Activated CD4-positive, alpha-beta T cell treated with anti-CD3 and anti-CD28 coated beads, Interleukin-2, Interleukin-4, amounts not matched to agents 100 ng/mL and 50 ng/mL, durations not matched to agents 16 hours and 8 hours (primary cell): ENCODE measurements at places on chromosomes 2 and 18.

- no peak for DNase-seq
Measured at GRCh38 chr2:43406651-43407279, 180.4 kb upstream of the ZFP36L2 start.

- DNase-seq: no peak
Measured at GRCh38 chr18:42340423-42341009, 385.5 kb downstream of the PIK3C3 start.

GRCh38 chr2:176642074-176642473 is 372.8 kb downstream of the MTX2 start:
- no peak for DNase-seq

- DNase-seq: peak; percentile 61
Measured at GRCh38 chr18:35478520-35479435, 19.0 kb downstream of the INO80C start.

- DNase-seq: peak; percentile 92
Measured at GRCh38 chr18:68714712-68715496, at the start of gene TMX3. Gene TMX3 (minus strand): TSS chr18:68715108. CDS start chr18:68714981, 127 bp downstream.

- peak; percentile 34 for DNase-seq
Measured at GRCh38 chr18:55268151-55268601, 308.9 kb upstream of the CCDC68 start.

- DNase-seq: no peak
Measured at GRCh38 chr18:37985126-37985525, 419.5 kb upstream of the CELF4 start.

DNA sequence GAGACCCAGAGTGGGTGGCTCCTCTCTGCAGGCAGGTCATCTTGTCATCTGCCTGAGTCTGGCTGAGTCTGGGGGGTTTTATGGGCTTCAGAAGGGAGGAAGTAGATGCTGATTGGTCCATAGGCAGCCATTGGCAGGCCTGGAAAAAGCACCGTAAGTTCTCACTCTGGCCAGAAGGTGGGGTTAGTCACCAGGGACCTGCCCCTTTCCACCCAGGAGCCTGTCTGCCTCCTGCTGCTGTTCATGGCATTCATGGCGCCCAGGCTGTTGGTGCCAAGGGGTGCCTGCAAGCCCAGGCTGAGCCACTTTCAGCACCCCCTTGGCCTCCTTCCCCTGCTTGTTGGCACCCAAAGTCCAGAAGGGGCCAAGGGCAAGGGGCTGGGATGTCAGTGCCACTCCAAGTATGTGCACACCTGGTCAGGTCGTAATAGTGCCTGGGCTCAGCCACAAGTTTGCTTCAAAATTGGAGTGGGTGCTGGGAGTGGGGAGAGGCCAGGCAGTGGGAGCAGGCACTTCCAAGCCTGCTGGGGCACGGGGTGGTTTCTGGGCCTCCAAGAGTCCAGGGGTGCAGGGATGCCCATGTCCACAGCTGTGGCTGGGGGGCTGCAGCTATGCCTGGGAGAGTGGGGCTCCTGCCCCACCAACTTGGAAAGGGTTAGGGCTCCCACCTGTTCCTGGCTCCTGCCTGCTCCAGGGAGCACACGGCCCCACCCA is 178.1 kb downstream of the FAM210A start:
- DNase-seq: no peak

DNA sequence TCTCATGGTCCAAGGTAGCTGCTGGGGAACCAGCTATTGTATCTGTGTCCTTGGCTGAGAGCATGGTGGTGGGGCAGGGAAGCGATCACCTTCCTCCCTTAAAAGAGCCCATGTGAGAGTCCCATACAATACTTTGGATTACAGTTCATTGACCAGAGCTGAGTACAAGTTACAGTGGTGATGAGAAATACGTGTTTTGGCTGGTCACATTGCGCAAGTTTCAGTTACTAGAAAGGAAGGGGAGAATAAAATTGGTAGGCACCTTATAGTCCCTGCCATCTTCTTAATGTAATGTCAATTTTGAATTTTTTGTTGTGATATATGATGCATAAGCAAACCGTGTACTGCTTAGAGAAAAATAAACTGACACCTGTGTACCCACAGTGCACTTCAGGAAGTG is 67.7 kb downstream of the ZNF407 start:
- DNase-seq: no peak

GRCh38 chr2:85757860-85758259 is 4.1 kb downstream of the ATOH8 start:
- DNase-seq: no peak

GRCh38 chr2:98487806-98488189 is 43.1 kb downstream of the INPP4A start:
- peak; percentile 53 for DNase-seq

GRCh38 chr18:54250846-54251261 is 18.5 kb upstream of the POLI start:
- no peak for DNase-seq

DNA sequence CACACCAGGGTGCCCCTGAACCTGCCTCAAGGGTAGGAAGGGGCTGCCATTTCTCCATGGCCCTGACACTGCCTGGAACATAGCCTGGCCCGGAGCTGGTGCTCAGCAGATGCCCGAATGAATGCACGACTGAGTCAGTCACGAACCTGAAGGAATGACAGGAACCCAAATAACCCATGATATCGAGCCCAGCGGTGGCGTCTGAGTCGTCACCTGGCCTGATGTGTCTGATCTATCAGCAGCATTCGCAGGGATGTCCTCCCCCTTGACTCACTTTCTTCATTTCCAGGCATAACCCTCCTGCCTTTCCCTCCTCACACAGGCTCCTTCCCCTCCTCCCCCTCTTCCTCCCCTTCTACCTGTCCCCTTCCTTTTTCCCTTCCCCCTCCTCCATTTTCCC is 52.1 kb upstream of the SMAD7 start:
- no peak for DNase-seq

DNA sequence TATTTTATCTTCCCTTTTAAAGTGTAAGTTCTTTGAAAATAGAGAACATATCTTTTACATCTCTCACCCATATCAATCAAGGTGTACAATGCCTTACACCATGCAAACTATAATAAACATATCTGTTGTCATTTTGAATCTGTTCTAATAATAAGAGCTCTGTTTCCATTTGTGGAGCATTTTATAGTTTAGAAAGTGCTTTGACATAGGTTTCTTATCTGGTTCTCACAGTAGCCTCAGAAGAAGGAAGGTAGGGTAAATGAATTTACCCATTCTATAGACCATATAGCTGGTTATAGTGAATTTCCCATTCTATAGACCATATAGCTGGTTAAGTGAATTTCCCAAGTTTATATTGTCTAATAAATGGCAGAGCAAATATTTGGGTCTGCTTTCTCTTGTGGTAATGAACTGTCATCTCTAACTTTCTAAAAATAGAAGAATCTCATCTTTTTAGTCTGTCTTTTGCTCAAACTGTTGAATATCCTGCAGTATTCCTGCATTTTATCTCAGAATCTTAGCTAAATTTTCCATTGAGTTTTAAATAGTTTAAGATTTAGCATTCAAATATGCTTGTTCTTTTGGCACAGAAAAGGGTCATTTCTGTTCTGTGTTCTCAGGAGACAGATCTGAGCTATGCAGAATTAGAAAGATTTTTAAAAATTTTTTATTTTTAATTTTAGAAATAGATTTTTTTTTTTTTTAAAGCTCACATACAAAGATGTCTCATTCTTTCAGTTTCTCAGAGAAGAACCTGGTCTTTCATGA is 80.7 kb upstream of the STON1 start:
- no peak for DNase-seq

- DNase-seq: no peak
Measured at GRCh38 chr2:10947005-10947440, 35.3 kb downstream of the KCNF1 start.

DNA sequence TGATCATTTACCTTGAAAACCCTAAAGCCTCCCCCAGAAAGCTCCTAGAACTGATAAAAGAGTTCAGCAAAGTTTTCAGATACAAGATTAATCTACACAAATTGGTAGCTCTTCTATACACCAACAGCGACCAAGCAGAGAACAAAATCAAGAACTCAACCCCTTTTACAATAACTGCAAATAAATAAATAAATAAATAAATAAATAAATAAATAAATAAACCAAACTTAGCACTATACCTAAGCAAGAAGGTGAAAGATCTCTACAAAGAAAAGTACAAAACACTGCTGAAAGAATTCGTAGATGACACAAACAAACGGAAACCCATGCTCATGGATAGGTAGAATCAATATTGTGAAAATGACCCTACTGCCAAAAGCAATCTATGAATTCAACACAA is 182.0 kb upstream of the RND3 start:
- DNase-seq: no peak

DNA sequence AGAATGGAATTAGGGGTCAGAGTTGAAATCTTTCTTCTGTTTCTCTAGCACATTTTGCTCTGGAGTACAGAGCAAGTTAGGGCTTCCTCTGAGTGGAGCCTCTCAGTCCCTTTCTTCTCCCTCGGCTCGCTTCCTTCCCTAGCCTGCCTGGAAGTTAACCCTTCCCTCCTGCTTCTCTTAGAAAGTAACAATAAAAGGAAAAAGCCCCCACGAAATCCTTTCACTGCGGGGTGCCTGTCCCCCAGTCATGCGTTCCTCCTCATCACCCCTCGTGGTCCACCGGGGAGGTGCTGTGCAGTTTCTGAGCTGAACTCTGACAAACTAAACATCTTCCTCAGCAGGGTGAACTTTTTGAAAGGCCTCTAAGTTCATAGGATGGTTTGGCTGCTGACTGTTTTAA is 2.0 kb downstream of the IGFBP2 start:
- no peak for DNase-seq

GRCh38 chr18:5582849-5583681 is 39.3 kb upstream of the EPB41L3 start:
- DNase-seq: no peak

- no peak for DNase-seq
Measured at GRCh38 chr18:57834616-57835015, 31.5 kb upstream of the ATP8B1 start.

GRCh38 chr2:240964704-240965295 is 33.6 kb upstream of the SNED1 start:
- no peak for DNase-seq

GRCh38 chr2:18304849-18305248 is 255.6 kb downstream of the RDH14 start:
- no peak for DNase-seq

- no peak for DNase-seq
Measured at GRCh38 chr2:205708231-205708631, 25.9 kb downstream of the NRP2 start.

DNA sequence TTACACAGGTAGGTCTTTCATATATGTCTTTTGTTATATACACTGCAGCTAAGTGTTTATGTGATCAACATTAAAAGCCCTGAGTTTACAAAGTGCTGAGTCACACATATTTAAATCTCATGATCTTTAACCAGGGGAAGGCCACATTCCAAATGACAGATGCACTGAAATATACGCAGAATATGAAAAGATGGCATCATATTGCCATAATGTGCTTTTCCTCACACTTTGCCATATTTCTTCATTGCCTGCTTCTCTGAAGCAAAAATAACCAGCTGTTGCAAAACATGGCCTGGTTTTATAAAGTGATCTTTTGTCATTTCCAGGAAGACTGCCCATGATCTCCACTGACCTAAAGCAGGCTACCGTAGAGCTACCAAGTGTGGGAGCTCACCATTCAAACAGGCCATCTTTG is 93.5 kb upstream of the MAPRE2 start:
- no peak for DNase-seq

DNA sequence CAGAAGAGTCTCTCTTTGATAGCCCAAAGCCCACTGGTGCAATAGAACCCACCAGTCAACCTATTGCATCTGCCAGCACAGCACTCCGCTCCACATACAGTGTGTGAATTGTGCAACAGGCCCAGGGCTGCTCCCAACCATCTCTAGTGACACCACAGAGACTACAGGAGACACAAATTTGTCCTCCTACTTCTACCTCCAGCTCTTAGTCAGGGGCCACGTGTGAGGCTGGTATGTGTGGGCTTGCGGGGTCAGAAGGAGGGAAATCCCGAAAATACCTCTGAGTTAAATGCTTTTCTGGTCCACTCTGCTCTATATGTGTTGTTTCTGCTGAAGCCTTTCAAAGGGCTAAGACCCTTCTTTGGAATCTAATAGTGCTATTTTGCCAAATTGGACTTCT is 18.0 kb downstream of the DGUOK start:
- DNase-seq: peak; percentile 25

DNA sequence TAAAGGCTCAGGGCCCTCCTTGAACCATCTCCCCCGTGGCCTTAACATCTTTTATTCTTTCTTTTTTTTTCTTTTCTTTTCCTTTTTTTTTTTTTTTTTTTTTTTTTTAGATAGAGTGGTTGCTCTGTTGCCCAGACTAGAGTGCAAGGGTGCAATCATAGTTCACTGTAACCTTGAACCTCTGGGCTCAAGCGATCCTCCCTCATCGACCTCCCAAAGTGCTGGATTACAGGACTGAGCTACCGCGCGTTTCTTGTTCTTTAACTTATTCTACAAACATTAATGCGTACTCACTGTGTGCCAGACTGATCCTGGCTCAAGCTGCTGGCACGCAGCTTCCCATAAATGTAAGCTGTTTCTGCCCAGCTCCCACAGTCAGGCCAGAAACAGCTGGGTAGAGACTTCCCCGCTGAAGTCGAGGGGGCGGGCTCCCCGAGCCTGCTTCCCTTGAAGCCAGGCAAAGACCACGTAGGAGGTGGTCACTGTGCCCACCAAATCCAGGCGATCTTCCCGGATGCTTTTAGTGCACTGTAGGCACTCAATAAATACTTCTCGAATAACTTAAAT is 29.2 kb upstream of the ATP6V1B1 start:
- no peak for DNase-seq

DNA sequence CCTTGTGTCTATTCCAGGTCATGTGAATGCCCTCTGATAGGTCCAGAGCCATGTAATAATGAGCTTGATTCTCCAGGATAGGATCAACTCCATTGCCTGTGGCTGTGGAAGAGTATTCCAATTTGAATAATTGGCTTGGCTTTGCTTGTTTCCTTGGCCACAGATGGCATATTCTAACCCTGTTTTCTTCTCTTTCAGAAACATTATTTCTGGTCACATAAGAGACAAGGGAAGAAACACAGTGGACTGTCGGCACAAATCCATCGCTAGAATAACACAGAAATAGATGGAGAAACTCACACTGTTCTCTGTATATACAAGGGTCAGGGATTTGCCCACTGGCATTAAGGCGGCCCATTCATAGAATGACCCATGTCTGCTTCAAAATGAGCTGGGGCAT is 278.4 kb upstream of the CCDC68 start:
- DNase-seq: no peak
